Effector memory CD8-positive, alpha-beta T cell (primary cell): ENCODE measurements at places on chromosomes 12 and 14.

DNA sequence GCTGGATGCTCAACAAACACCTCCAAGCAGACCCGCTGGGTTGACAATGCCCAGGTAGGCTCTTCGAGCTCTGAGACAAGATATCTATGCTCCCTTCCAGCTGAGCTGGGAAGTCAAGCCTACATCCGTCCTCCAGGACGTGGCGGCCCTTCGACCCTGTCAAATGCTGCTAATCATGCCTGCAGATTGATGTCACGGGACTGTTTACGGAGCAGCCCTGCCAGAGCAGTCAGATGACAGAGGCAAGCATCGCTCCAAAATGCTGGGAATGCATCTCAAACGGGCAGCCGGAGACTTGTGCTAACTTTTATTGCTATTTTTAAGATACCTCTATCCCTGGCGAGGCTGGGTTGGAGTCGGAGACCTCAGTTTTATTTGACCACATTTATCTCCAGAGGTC lies 139.2 kb downstream of the NTF3 start:
- no peak for DNase-seq

DNA sequence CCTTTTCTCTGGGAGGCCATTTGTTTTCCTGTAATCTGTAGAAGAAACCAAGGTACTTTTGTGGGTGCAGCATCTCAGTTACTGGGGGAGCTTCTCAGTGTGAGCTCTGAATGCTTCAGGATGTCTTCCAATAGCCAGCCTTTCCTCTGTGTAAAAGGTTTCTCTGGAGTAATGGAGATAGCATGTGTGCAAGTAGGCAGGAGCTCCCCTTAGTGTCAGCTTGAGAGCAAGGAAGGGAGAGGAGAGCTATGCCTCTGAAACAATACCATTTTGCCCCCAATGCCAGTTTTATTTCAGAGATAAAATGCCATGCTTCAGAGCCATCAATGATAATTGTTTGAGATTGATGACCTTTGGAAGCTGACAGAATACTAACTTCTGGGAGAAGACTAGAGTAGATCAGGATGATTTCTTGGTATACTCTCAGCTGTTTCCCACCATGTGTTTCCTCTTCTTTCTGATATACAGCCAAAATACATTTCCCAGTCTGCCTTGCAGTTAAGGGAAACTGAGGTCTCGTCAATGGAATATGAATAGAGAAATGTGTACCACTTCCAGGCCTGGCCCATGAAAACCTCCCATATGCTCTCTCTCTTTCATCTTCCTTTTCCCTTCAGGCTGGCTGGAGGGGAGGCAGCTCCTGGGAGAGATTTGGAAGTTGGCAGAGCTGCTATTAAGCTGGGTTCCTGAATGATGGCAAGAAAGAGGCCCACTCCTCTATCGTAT lies 125.7 kb downstream of the CRADD start:
- DNase-seq = no peak

DNA sequence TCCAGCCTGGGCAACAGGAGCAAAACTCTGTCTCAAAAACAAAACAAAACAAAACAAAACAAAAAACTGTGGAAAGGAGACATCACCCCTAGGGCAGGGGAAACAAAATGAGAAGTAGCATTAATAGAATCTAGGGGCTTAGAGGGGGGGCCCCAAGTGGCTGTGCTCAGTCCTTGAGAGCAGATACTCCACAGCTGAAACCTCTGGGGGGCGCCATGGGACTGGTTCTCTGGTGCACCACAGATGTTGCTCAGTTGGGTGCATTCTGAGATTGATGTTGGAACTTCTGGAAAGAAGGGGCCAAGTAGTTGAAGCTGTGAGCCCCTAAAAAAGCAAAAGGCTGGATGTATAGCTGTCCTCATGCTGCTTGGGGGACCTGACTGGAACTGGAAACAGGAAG lies 11.8 kb upstream of the SYNE2 start:
- DNase-seq = peak; percentile 79

GRCh38 chr12:1288333-1288732 lies 297.3 kb downstream of the ERC1 start:
- no peak for DNase-seq

DNA sequence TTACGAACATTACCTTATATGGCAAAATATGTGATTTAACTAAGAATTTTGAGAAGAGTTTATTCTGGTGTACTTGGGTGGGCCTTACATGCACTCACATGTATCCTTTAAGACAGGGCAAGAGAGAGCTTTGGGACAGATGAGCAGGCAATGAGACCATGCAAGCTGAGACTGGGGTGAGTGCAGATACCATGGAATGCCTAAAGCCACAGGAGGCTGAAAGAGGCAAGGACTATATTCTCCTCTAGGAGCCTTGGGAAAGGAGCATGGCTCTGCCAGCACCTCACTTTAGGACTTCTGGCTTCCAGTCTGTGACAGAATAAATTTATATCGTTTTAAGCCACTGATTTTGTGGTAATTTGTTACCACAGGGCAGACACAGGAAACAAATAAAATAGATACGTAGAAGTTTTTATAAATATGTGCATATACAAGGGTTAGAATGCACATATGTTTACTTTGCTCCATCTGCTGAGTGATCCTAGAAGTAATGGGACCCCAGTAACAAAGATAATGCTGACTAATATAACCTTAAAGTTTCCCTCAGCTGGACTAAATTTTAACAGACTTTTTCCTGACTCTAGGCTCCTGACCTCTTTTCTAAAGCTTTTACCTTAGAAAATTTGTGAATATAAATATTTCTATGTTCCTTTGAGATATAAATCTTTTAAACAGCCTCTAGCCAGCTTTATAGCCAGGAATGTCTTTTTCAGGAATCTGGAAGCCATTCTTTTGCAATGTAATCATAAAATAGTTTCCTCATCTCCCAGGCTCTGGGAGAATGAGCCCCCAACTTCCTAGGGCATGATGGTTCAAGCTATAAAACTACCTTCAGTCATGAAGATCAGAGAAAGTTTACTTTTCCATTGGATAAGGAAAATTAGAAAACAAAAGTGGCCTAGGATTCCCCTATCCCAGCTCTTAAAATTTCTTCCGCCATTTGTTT lies 216.8 kb downstream of the PPFIA2 start:
- DNase-seq = no peak

DNA sequence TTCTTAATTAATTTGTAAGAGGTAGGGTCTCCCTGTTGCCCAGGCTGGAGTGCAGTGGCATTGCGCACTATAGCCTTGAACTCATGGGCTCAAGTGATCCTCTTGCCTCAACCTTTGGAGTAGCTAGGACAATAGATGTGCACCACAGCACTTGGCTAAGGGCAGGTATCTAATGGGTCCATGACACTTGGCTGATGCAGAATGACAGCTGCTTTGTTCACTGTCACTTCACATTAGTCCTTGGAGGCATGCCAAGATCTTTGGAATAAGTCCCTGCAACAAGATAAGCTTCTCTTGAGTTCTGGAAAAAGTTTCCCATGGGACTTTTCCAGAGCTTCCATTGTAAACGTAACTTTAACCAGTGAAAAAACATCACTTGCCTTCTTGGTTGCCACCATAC lies 23.4 kb downstream of the COQ6 start:
- DNase-seq = no peak

DNA sequence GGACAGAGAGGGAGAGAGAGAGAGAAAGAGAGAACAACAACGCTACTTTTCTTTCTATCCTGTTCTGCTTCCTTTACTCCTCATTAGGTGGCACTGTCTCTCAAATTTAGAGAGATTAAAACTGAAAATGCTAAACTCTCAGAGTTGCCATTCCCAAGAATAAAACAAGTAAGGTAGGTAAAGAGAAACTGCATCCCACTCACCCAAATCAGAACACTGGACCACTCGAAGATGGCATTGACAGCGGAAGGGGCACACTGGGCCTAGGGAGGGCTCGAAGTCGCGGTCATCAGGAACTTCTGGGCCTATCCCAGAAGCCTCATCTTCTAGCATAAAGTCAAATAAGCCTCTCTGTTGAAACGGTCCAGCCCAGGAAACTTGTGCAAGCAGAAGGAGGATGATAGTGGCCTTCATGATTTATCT lies 4.5 kb downstream of the DCN start:
- no peak for DNase-seq

GRCh38 chr14:29042551-29042950 lies 276.0 kb downstream of the FOXG1 start:
- DNase-seq = no peak

DNA sequence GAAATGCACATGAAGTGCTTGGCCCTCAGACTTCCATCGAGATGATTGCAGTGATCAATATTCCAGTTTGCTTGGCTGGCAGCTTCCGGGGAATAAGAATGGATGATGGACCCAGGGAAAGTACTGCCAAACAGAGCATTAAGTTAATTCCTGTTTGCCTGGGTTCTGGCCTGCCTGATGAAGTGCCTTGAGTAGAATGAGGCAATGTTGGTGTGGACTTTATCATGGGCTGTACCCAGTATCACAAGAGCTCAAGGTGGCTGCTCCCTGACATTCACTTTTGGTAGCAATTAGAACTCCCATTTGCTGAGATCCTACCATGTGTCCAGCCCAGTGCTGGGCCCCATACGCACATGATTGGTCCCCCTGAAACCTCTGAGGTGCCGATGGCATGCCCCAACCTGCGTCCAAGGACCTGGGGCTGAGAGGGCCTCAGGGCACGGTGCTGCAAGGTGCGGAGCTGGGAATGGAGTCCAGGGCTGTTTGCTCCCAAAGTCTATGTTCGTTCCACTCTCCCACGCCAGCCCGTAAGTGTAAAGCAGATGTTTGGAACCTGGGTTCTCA lies 80.7 kb downstream of the SLC25A47 start:
- no peak for DNase-seq

DNA sequence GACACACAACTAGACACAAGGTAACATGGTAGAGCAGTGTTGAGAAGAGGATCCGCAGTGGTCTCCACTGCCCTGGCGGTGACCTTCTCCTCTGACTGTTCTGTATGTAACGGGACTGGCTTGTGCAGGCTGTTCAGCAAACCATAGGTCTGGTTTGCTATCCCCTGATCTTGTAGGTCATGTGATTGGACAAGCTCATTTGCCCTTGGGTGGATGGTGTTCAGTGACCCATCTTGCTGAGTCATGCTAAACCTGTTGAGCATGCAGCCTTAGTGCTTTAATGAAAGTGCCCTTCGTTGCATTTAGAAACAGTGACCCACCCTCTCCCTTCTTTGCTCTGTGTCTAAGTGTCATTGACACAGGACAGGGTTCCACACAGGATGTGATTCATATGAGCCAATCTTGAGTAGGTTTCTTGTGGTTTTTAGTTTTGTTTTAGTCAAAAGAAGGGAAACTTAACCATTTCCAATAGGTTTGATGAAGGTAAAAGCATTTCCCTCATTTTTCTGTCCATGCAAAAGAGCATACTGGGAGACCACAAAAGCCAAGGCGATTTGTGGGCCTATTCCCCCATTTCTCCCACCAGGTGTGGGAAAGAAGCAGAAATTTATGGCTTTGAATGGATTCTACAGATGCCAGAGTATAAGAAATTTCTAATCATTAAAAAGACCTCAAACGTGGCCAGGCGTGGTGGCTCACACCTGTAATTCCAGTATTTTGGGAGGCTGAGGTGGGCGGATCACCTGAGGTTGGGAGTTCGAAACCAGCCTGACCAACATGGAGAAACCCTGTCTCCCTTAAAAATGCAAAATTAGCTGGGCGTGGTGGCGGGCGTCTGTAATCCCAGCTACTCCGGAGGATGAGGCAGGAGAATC lies 32.6 kb upstream of the HIF1A start:
- DNase-seq = peak; percentile 46

DNA sequence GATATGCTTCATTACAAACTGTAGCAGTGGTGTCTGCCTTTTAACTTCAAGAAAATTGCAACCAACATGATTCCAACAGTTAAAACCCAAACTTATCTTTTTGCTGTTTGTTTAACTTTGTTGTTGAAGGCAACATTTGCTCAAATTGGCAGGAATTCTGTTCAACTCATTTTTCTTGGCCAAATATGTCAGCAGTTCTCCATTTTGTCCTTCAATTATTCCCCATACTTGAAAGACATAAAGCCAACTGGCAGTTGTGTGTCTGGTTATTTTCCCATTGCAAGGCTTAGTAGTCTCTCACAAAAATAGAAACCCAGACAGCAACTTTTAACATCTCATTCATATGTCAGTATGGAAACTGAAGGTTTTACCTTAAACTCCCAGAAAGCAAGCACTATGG lies 146.3 kb downstream of the LRIG3 start:
- DNase-seq = no peak

- no peak for DNase-seq
Measured at GRCh38 chr12:19659501-19659900, 220.2 kb downstream of the AEBP2 start.

- no peak for DNase-seq
Measured at GRCh38 chr14:104196461-104197140, 58.2 kb downstream of the KIF26A start.

DNA sequence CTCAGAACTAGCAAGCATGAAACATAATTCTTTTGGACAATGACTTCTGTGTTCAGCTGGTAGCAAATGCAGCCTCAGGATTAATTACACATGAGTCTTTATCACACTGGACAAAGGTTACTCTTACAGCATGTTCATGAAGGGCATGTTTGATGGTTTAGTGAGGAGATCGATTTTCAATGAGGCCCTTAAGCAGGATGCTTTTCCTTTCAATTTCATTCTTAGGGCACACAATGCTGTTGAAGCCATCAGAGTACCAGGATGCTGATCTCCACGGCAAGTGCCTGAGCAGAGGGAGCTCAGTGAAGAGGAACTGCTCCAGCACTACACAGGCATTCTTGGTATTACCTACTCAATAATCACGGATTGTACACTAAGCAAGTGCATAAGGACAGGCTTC lies 542.0 kb downstream of the SNAPC1 start:
- no peak for DNase-seq

DNA sequence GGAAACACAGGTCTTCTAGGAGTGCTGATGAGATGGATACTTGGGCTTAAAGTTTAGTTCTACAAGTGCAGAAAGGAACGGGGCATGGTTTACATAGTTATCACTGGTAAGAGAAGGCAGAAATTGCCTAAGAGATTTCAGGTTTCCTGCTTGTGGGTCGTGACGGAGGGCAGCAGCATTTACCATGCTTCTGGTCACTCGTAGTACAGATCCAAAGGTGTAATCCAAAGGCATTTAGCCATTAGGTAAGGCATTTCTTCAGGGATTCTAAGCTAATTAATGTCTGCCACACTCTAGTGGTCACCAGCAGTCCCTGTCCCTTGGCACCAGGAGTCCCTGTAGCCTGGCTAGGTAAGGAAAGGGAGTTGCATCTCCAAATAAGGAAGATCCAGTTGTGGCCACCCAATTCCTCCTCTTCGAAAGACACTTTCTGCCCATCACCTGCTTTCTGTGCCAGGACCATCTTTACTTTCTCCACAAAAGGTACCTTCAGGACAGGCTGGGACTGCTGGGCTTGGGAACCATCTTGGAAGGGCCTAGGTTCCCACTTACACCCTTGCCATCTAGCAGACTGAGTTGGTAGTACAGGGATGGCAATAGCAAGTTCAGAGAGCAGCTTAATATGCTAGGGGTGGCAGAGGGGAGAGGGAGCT lies 1.5 kb downstream of the GSTZ1 start:
- DNase-seq = no peak
